Aorta (tissue), 5 donors: ENCODE measurements at places on chromosomes 12 and 14. TPM values are rescaled to one million over a fixed set of nuclear protein-coding genes. Genes with fewer than 3 reads are reported as not detected.

CATSPERB gene
- 12.9 TPM for total RNA-seq

- H3K27ac ChIP-seq, result no peak overlapping the region
- H3K36me3 ChIP-seq, result no peaks in the 10 kb centered on the region
- peaks cover 2% of the 10 kb centered on the region for H3K4me1 ChIP-seq
- no peaks in the 10 kb centered on the region for H3K27me3 ChIP-seq
- no peak overlapping the region for H3K4me3 ChIP-seq
Observed at GRCh38 chr12:104910196-104910840, 47.8 kb downstream of the SLC41A2 start.

- peak overlapping the region; percentile 64 for H3K4me3 ChIP-seq
- no peaks in the 10 kb centered on the region for H3K36me3 ChIP-seq
- H3K27me3 ChIP-seq, result no peaks in the 10 kb centered on the region
- peak; percentile 82 for DNase-seq
- H3K27ac ChIP-seq, result peak overlapping the region; percentile 82
- no peaks in the 10 kb centered on the region for H3K4me1 ChIP-seq
Observed at GRCh38 chr12:53251477-53252348, 16.4 kb upstream of the ESPL1 start.

DNA sequence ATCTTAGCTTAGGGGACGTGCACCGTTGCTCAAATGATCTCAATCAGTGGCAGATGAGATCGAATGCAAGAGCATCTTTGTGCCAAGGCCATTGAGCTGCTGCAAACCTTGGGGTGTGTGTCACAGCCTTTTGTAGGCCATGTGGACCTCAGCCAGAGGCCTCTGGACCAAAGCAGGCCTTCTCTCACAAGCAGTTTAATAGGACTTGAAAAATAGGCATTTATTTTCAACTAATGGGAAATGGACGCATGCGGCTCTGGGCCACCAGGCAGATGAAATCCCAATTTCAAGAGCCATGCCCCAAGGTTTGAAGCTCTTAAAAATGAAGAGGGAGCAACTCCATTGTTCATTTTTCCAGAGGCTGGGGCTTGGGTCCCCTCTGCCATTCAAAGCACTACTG, 87.3 kb downstream of the TTC7B start:
- H3K27ac ChIP-seq, result no peak overlapping the region
- H3K27me3 ChIP-seq, result no peaks in the 10 kb centered on the region
- no peaks in the 10 kb centered on the region for H3K36me3 ChIP-seq
- no peaks in the 10 kb centered on the region for H3K4me1 ChIP-seq
- DNase-seq, result no peak

RNASE7 gene
- total RNA-seq, result not detected

TEX22 gene
- 1.2 TPM for total RNA-seq

DNA sequence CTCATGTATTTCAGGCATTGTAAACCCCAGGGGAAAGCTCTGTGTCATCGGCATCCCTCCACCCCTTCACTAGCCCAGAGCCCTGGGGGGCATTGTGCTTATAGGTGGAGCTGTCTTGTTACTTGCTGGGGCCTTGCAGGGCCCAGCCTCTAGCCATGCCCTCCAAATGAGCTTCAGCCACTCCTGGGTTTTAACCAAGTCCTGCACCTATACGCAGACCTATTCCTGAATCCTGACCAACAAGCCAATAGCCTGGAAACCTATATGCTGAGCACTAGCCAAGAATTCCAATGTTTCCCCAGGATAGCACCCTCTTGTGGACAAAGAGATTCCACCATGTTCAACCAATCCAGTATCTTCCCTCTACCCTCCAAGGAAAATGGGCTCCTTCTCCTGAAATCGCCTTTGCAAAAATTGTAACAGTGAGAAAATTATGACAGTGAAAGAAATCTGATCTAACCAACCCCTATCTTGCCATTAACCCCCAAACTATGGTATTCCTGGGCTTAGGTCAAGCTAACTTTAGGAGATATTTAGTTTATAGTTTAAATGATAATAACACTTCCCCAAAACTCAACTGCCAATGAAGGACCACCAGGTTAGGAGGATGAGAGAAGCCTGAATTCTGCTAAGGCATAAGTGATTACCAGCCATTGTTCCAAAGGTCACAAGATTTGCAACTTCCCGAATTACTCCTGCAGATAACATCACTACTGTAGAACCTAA, 55.5 kb downstream of the TTC7B start:
- no peaks in the 10 kb centered on the region for H3K4me1 ChIP-seq
- DNase-seq, result no peak
- H3K27me3 ChIP-seq, result no peaks in the 10 kb centered on the region
- H3K27ac ChIP-seq, result peak overlapping the region; percentile 5

C12orf60 gene
- 0.91 TPM for total RNA-seq

DNA sequence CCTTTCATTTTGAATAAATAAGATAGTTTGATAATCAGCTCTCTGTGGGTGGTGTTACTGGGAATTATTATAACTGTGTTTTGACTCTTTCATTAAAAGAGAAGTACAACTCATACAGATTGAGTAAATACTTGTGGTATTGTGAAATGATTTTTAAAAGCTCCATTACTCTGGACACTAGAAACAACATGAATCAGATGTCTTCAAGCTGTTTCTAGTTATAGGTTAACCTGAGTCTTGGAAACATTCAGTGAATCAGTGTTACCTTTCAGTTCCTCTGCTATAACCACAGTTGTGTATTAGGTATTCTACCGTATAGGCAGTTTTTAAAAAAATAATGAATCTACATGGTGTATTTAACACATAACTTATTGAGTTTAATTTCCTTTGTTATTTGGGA, 128.4 kb upstream of the SSTR1 start:
- H3K27ac ChIP-seq, result no peak overlapping the region
- H3K4me3 ChIP-seq, result no peak overlapping the region
- DNase-seq, result no peak
- H3K27me3 ChIP-seq, result no peaks in the 10 kb centered on the region
- H3K36me3 ChIP-seq, result no peaks in the 10 kb centered on the region

DNA sequence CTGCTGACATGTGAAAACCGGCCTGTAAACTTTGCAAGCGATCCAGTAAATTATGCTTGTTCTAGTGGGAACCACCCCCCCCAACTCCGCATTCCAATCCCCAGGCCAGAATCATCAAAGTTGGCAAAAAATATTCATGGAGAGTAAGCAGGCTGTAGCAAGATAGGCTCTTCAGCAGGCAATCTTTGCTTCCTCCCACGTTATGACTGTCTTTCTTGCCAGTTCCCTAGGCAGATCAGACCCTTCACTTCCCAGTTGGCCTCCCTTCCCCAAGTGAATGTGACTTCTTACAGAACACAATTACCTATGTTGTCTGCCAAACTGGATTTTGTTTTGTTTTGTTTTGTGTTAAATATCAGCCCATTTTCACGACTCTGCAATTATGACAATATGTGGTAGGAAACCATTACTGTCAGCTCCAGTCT, 1.2 kb upstream of the PTGER2 start:
- H3K27me3 ChIP-seq, result no peaks in the 10 kb centered on the region
- no peak overlapping the region for H3K4me3 ChIP-seq
- H3K27ac ChIP-seq, result no peak overlapping the region
- H3K4me1 ChIP-seq, result no peaks in the 10 kb centered on the region
- no peak for DNase-seq

PRICKLE1 gene
- total RNA-seq, result 19.3 TPM

NUAK1 gene
- 28.2 TPM for total RNA-seq

- no peak overlapping the region for H3K4me3 ChIP-seq
- H3K27me3 ChIP-seq, result no peaks in the 10 kb centered on the region
- no peak for DNase-seq
- H3K36me3 ChIP-seq, result no peaks in the 10 kb centered on the region
- no peaks in the 10 kb centered on the region for H3K4me1 ChIP-seq
Observed at GRCh38 chr14:33794791-33795305, 156.0 kb downstream of the EGLN3 start.

DNA sequence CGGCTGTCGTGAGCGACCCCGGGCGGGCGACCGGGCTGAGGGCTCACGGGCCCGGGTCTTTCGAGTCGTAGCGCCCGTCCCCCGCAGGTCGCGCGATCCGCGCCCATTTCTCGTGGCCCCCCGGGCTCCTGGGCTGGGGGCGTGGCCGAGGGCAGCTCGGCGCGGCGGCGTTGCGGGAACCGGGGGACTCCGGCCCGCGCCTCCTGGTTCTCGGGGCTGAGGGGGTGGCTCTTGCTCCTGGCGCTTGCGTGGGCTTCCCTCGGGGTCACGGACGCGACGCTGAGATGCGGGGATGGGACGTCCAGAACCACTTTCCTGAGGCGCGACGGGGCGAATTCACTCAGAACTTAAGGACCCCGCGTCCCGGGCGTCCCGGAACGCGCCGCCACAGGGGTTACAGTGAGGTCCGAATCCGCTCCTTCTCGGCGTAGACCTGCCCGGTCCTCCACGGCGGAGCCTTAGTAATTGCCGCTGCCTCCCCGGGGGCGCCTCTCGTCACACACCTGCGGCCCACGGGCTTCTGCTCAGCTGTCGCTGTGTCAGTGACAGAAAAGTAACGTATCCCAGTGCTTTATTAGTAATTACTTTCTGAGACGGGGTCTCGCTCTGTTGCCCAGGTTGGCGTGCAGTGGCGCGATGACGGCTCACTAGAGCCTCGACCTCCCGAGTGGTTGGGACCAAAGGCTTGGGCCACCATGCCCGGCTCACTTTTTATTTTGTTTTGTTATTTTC, 606 bp downstream of the EP400 start:
- peak overlapping the region; percentile 90 for H3K4me3 ChIP-seq
- H3K27me3 ChIP-seq, result no peaks in the 10 kb centered on the region
- DNase-seq, result peak; percentile 85
- peak overlapping the region; percentile 82 for H3K27ac ChIP-seq

- no peak for DNase-seq
- no peaks in the 10 kb centered on the region for H3K36me3 ChIP-seq
- no peaks in the 10 kb centered on the region for H3K27me3 ChIP-seq
- peaks cover 7% of the 10 kb centered on the region for H3K4me1 ChIP-seq
- H3K4me3 ChIP-seq, result peak overlapping the region; percentile 37
- H3K27ac ChIP-seq, result peak overlapping the region; percentile 79
Observed at GRCh38 chr14:51653775-51654532, 2.2 kb downstream of the FRMD6 start.

DNA sequence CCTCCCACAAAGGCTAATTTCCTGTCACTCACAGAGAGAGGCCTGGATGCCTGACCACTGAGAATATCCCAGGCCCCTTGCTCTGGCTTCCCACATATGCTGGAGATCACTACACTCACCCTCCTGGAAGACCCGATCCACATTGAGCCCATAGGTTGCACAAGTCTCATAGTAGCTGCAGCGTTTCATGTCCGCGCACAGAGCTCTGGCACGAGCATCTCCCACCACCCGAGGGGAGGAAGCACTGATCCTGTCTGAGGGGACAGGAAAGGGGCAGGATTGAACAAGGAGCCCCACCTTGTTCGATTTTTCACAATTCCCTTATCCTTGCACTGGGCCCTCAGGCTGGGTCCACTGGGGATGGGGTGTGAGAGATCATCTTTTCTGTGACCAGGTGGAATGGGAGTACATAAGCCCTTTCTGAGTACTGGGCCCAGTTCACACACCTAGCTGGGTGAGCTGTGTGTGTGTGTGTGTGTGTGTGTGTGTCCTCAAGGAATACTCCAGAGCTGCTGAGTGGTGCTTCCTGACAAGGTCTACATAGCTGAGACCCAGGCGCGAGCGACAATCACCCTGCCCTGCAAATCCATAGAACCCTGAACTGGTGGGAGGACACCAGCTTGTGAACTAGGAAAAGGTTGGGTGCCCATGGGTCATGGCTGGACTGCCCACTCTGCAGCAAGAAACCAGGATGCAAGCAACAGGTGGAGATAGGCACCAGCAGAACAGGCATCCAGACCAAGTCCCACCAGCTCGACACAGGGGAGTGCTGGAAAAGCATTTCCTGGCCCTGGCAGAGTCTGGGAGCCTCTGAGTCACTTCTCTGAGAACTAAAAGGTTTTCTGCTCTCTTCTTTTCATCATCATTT, 5.6 kb downstream of the AGAP2 start:
- no peaks in the 10 kb centered on the region for H3K4me1 ChIP-seq
- no peak overlapping the region for H3K4me3 ChIP-seq
- H3K27me3 ChIP-seq, result no peaks in the 10 kb centered on the region
- H3K36me3 ChIP-seq, result no peaks in the 10 kb centered on the region

- no peaks in the 10 kb centered on the region for H3K4me1 ChIP-seq
- DNase-seq, result peak; percentile 69
- H3K27ac ChIP-seq, result no peak overlapping the region
- H3K4me3 ChIP-seq, result peak overlapping the region; percentile 45
Observed at GRCh38 chr14:76267322-76268046, 108.5 kb upstream of the ESRRB start.

GRCh38 chr12:93378998-93379325, 1.2 kb downstream of the NUDT4 start:
- no peaks in the 10 kb centered on the region for H3K36me3 ChIP-seq
- H3K27me3 ChIP-seq, result no peaks in the 10 kb centered on the region

DNA sequence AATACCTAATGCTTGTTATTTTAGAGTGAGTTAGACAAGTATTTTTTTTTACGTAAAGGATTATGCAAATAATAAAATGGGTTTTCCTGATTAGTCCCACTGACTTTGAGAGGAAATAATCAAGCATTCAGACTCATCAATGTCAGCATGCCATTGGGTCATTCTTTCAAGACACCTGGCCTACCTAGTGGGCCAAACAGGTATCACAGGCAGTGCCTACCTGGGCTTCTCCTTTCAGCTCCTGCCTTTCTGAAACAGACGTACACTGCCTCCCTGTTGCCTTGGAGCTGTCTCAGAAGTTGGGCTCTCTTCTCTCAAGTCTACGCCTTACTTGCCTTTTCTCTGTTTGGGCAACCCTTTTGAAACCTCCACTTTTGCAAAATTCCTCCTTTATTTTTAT, 545.6 kb downstream of the SNAPC1 start:
- H3K36me3 ChIP-seq, result no peaks in the 10 kb centered on the region
- DNase-seq, result no peak
- H3K27ac ChIP-seq, result no peak overlapping the region
- no peaks in the 10 kb centered on the region for H3K27me3 ChIP-seq
- no peaks in the 10 kb centered on the region for H3K4me1 ChIP-seq

COCH gene
- total RNA-seq, result 2.9 TPM

DNA sequence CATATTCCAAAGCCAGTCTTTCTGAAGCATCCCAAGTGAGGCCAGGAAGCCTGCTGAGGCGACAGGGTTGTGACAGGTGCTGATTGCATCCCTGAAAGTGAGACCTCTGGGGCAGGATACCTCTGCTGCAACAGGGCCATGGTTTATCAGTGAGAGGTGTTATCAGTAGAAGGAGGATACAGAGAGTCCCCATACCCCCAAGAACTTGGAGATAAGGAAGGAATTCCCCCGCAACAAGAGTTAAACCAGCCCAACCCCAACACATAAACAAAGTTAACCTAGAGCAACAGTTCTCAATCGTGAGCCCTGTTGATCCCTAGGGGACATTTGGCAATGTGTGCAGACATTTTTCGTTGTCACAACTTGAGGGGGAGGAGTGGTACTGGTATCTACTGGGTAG, 233.1 kb upstream of the NOS1 start:
- no peaks in the 10 kb centered on the region for H3K4me1 ChIP-seq
- no peak for DNase-seq
- no peaks in the 10 kb centered on the region for H3K36me3 ChIP-seq
- no peak overlapping the region for H3K4me3 ChIP-seq
- no peak overlapping the region for H3K27ac ChIP-seq
